Neural crest cell (in vitro differentiated cells): ENCODE measurements at places on chromosomes 11 and 22.
A peak's percentile ranks its signal among the peaks of the same experiment; 100 is the strongest.

DNA sequence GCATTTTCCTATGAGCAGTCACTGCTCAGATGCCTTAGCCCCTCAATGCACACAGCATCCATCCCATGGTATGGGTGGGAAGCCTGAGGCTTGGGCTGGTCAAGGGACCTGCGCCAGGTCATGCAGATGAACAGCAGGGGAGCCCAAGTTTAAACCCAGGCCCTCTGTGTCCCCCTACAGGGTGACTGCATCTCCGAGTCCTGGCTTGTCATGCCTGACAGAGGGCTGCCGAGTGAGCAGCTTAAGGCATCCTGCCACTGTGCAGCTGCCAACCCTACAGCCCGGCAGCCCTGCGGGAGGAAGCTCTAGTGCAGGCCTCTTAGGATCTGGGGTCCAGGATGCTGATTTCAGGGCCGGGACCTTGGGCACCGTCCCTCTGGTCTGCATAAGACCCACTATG, 10.0 kb downstream of the IL2RB start:
- DNase-seq = no peak

DNA sequence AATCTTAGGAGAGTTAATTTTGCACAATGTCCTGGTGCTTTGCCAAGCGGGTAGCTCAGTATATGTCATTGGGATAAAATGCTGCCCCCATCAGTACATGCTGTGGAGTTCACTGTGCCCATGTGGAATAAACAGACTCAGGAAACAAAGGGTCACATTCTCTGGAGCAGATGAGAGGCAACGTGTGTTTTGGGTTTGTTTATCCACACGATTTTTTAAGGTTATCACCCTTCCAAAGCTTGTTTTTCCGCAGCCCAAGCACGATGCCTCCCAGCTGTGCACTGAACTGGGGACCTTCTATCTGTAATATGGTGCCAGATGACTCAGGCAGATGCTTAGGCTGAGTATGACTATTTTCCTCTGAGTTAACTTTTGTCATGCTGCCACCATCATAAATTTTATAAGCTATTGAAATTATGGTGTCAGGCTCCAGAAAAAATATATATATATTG, 6.5 kb downstream of the OR4D6 start:
- no peak for DNase-seq

GRCh38 chr11:121463689-121464335, 11.0 kb upstream of the SORL1-AS1 start:
- no peak for DNase-seq

DNA sequence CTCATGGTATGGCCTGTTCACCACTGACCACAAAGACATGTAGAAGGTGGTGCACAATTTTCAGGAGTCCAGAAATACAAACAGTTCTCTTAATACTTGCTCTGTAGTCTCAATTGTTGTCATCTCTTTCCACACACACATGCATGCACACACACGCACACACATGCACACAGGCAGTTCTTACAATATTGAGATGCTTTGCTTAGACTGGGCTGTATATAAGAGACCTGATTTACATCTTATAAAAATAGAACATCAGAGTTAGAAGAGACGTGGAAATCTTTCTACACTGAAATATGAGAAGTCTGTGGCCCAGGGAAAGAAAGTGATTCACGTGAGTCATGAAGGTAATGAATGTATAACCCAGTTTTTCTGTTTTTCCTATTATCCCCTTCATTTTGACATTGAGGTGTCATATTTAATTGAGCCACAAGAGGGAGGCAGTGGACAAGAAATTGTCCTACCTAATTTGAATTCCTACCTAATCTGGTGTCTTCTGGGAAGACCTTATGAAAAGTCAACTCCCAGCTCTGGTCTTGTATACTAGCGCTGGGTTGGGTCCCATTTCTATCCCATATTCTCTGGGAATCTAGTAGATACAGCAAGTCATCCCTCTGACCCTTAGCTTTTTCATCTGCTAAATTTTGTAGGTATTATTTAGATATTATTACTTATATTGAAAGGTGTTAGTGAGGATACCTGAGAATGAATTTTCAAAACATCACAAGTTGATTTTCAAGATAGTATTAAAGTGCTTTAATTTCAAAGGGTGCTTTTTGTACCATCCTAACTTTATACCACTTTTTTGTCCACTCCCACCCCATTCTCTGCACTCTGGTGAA, 14.9 kb upstream of the MS4A4A start:
- peak; percentile 55 for DNase-seq

DNA sequence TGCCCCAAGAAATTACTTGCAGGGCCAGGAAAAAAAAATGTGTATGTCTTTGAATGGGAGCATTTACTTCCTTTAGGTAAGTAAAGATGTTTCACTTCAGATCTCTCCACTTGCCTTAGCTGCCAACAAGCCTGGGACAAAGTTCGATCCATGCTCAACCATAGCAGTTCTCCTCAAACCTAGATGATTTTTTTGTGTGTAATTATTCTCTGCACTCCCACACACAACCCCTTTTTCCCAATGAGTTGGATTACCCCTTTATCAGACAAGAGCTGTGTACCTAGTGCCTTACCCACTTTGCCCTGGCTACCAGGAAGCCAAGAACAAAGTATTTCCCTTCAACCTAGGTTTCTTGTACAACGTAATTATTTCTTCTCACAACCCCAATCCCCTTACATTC, 35.6 kb downstream of the TPBGL start:
- no peak for DNase-seq

DNA sequence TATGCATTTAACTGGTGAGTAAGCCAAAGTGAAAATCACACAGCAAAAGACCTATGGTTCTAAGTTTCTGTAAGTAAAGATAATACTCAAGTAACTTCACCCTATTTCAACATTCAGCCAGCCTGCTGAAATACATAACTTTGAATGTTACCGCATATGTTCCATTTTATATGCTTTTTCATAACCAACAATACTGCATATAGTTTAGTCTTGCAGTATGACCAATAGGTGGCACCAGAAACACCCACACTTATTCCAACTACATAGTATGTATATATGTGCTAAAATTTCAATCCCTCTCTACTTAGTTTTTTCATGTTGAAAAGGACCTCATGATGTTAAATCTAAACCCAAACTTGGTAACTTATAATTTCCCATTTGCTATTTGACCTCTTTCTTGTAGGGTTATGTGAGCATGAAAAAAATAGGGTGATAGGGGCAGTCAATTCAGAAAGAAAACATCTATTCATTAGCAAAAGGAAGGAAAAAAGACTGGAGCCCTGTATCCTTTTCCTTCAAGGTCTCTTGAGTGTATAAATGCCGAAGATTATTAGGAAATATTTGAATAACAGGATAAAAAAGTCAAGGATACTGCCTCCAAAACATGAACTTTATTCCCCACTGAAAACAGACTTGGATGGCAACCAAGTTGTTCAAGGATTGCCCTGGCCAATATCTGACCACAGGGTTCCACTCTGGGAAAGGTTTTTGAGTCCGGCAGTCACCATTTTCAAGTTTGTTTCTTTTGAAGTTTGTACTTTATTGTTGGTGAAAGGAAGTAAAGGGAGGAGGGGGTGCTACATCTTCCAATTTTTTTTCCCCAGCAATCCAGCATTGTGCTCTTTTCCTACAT, 23.8 kb upstream of the FZD4 start:
- DNase-seq = no peak

GRCh38 chr11:84526250-84526649, 1100.9 kb downstream of the DLG2 start:
- DNase-seq = no peak

DNA sequence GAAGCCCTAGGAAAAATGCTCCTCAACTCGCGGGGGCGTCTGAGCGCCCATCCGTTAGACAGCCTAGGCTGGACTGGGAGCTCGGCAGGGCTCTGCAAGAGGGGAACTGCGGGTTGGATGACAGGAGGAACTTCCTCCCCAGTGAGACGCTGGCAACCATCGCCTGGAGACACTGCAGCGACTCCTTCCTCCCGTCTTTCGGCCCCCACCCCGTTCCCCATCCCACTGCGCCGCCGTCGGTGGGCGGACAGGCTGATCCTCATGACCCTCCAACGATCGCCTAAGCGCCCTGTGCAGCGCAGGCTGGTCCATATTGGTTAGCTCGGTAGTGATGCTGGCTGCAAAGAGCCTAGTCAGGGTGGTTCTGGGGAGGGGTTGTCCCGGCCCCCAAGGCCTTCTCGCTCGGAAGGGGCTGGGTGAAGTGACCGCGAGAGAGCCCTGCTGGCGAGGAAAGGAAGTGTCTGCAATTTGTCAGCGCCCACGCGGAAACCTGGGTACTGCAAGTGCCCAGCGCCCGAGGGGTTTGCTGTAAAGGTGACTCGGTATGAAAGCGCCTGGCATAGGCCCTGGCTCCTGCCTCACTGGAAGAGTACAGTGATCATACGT, 638 bp downstream of the NRGN start:
- DNase-seq = no peak

- DNase-seq = no peak
Measured at GRCh38 chr11:45318516-45318915, 32.4 kb upstream of the SYT13 start.

- no peak for DNase-seq
Measured at GRCh38 chr22:18055619-18056160, 22.1 kb upstream of the PEX26 start.

DNA sequence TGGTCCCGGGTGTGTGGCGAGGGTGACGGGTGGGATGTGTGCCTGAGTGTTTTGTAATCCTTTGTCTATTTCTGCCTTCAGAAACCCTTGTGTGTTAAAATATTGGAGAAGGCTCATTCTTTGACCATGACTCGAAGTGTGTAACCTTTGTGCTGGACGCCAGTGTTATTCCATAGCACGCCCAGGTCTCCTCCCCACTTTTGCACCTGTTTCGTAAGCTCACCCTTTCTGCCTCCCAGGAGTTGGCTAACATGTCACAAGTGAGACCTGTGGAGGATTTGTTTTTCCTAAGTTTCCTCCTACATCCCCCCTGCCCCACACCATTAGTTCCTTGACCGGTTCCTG, 382 bp downstream of the C11orf54 start:
- no peak for DNase-seq

- peak; percentile 28 for DNase-seq
Measured at GRCh38 chr11:35419184-35419829, at the start of gene SLC1A2. TSS of gene SLC1A2 (minus strand) at chr11:35419558. CDS start at chr11:35418966, 592 bp downstream.

DNA sequence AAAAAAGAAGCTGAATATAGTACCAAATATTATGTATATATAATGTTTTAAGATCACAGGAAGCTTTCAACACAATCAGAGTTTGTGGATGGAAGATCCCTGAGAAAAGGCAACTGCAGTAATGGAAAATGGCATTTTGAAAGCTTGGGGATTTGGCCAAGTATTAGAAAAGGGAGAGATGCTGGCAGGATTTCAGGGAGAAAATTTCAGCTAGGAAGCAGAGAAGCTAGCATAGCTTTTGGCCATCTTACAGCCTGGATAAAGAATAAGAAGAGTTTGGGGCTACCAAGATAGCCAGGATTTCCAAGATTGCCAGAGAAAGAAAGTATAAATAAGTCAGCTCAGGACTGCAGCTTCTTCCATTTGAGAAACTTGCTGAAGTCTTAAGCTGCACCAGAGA, 440.8 kb upstream of the LUZP2 start:
- no peak for DNase-seq

GRCh38 chr11:6417907-6418556, 862 bp downstream of the APBB1 start:
- no peak for DNase-seq

- no peak for DNase-seq
Measured at GRCh38 chr11:13249992-13250391, 27.6 kb upstream of the BMAL1 start.

DNA sequence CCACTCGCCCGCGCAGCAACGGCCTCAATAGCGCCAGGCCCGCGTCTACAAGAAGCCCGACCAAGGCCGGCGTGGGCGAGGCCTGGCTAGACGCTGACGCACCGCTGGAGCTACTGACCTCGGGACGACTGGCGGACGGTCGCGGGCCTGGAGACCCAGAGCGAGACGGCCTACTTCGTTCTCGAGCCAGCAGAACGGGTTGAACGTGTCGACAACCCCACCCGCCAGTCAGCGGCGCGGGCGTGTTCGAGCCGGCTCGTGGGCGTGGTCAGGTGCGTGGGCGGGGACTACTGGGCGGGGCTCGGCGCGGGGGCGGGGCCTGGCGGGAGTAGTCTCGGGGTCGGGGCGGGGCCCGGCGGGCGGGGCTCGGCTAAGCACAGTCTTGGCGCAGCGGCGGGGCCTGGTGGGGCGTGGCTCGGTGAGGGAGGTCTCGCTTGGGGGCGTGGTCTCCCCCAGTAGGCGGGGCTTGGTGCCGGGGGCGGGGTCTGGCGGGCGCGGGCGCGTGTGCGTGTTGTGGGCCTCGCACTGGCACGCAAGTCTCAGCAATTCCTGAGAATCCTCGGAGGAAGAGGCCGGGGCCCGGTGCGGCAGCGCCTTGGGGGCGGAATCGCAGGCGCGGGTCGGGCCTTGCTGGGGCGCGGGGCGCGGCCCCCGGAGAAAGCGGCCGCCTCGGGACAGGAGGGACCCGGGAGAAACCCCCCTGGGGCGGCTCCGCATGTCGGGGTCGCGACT, at the start of gene RNH1:
TSS of gene RNH1 (minus strand) at position 248 of the 732 bp plus-strand sequence. CDS start 5,080 bp downstream, outside the sequence.
- peak; percentile 99 for DNase-seq

DNA sequence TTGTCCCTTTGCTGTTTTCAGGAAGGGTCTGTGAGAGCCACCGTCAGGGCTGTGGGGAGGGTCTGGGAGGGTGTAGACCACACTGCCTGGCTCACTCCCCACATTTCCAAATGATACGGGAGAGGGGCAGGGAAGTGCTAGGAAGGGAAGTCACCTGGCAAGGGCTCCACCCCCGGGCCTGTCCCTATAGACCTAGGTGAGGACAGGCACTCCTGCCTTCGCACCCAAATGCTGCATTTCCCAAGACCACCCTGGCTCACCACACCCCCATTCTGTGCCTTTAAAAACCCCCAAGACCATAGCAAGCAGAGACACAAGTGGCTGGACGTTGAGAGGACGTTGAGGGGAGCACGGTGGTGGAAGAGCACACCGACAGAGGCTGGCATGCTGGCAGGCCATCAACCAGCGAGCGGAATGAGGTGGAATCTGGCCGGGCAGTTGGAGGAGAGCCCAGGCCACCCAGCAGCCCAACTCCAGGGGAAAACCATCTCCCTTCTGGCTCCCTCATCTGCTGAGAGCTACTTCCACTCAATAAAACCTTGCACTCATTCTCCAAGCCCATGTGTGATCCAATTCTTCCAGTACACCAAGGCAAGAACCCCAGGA, 45.7 kb downstream of the GNB1L start:
- DNase-seq = no peak

DNA sequence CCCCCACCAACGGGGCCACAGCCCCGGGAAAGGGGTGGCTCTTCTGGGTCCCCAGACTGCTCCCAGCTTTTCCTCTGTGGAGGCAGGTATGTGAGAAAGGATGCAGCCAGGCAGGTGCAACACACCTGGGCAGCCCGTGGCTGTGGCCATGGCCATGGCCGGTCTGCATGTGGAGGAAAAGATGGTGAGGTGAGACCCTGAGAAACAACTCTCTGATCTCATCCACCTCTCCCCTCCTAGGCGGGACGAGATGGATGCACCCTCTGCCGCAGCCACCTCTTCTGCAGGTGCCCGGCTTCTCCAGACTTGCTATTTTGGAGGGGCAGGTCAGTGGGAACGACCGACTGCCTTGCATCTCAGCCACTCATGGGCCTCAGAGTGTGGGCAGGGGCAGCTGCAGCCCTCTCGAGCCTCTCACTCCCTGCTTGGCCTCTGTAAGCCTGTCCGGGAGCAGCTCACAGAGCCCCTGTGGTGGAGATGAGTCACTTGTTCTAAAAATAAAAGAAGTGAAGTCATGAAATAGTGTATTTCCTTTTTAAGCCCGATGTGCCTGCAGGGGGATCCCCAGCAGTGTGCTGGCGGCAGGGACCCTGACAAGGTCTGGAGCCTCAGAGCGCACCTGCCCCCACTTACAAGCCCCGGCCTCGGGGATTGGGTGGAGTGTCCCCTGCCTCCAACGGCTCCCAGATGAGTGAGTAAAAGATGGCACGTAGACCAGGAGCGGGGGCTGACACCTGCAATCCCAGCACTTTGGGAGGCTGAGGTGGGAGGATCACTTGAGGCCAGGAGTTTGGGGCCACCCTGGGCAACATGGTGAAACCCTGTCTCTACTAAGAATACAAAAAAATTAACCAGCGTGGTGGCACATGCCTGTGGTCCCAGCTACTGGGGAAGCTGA, 10.7 kb downstream of the SMIM38 start:
- DNase-seq = no peak
